ENCODE measurements at places on chromosomes 16 and 17.
A peak's percentile ranks its signal among the peaks of the same experiment; 100 is the strongest.

- DNase-seq: peak; percentile 58
Measured at GRCh38 chr16:47142486-47142820, 1.3 kb downstream of the NETO2 start.

GRCh38 chr16:21167360-21167759, 8.9 kb downstream of the LDAF1 start:
- DNase-seq: no peak

- DNase-seq: no peak
Measured at GRCh38 chr17:20280851-20281250, 186.5 kb downstream of the LGALS9B start.

- DNase-seq: peak; percentile 97
Measured at GRCh38 chr16:2150418-2151187, 2.2 kb downstream of the RAB26 start.

DNA sequence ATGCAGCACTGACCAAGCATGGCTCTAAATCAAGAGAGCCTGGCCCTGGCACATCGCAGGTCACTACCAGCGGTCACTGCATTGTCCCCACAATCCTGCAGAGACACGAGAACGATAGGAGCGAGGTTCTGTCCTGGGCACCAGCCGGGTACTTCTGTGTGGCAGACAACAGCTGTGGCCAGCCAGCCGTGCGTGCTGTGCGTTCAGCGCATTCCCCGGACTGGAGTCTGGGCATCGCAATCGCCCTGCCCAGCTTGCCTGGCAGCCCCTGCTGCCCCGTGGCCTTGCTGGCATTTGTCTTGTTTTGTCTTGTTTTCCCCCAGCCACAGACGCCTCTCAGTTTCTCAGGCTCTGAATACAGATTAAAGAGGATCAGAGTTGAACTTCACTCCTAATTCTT, 33.9 kb downstream of the COTL1 start:
- no peak for DNase-seq

GRCh38 chr17:55285340-55286301, 20.9 kb downstream of the HLF start:
- no peak for DNase-seq

DNA sequence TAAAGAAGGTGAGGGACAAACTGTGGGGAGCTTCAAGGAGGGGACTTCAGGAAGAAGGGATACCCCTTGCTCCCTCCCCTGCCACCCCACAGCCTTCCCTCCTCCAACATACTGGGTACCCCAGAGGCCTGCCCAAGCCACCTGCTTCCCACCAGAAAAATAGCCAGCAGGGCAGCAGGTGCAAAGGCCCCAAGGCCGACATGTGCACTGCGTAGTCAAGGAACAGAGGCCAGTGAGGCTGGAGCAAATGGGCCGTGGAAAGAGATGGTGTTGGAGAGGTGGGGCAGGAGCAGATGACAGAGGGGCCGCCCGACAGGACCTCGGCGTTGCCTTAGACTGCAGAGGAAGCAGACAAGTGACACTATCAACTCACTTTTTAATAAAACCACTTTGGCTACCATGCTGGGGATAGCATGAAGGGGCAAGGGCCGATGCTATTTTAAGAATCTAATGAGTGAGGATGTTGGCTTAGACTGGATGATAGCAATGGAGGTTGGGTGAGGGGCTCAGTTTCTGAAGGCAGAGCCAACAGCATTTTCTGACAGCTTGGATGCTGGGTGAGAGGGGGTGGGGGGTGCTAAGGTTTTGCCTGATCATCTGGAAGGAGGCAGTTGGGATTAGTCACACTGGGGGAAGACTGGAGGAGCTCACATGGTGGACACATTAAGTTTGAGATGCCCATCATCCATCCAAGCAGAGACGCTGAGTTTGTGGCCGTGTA, 72.8 kb upstream of the TOB1 start:
- no peak for DNase-seq

GRCh38 chr16:82895843-82896242, 269.1 kb downstream of the CDH13 start:
- no peak for DNase-seq

- DNase-seq: no peak
Measured at GRCh38 chr17:40153603-40154236, 13.4 kb downstream of the CASC3 start.

DNA sequence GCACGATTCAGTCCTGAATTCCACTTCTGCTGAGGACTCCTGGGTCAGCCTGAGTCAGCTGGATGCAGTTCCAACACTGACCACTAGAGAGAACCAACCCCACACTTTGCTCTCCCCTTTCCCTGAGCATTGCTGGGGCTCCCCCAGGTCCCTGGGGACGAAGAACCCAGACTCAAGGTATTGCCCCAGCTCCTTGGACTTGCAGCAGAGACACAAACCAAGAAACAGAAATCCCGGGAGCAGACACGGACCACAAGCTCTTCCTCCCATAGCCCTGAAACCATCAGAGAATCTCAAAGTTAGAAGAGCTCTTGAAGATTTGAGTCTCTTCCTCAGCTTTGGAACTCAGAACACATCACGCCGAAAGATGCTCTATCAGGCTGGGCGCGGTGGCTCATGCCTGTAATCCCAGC, 678 bp upstream of the GH1 start:
- peak; percentile 14 for DNase-seq

GRCh38 chr17:61657338-61657737, 66.3 kb upstream of the NACA2 start:
- no peak for DNase-seq

DNA sequence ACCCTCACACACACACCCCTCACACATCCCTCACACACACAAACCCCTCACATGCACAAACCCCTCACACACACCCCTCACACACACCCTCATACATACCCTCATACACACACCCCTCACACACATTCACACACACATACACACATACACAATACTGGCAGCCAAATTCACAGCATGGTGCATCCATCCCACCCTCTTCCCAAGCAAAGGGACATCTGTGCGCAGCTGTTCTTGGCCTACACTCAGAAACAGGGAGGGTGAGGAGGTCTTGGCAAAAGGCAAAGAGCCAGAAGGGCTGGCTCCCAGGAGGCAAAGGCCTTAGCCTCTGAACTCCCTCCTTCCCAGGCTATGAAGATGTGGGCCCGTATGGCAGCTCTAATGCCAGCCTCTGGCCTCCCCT, 23.4 kb downstream of the C17orf67 start:
- peak; percentile 80 for DNase-seq

DNA sequence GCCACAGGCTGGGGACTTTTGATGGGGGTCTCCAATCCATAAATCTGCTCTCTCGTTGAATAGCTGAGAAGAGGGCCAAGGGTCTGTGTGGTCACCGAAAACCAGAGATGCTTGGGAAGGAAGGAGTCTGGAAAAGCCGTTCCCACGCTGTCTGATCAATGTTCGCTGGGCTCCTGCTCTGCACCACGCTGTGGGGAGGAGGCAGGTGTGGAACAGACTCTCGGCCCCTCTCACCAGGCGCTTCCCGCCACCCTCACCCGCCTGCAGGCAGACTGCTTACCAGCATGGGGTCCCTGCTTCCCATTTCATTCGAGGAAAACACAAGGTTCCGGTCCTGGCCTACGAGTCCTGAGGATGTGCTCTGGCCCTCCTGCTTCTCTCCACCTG, 702 bp upstream of the ALDH3A1 start:
- peak; percentile 27 for DNase-seq

- DNase-seq: no peak
Measured at GRCh38 chr17:48505788-48506187, 25.0 kb downstream of the HOXB1 start.

GRCh38 chr17:69732272-69732918, 317.9 kb downstream of the MAP2K6 start:
- DNase-seq: no peak

- DNase-seq: no peak
Measured at GRCh38 chr17:2302778-2303203, 794 bp downstream of the SMG6 start.

- no peak for DNase-seq
Measured at GRCh38 chr16:468068-468821, 42.8 kb downstream of the RAB11FIP3 start.

DNA sequence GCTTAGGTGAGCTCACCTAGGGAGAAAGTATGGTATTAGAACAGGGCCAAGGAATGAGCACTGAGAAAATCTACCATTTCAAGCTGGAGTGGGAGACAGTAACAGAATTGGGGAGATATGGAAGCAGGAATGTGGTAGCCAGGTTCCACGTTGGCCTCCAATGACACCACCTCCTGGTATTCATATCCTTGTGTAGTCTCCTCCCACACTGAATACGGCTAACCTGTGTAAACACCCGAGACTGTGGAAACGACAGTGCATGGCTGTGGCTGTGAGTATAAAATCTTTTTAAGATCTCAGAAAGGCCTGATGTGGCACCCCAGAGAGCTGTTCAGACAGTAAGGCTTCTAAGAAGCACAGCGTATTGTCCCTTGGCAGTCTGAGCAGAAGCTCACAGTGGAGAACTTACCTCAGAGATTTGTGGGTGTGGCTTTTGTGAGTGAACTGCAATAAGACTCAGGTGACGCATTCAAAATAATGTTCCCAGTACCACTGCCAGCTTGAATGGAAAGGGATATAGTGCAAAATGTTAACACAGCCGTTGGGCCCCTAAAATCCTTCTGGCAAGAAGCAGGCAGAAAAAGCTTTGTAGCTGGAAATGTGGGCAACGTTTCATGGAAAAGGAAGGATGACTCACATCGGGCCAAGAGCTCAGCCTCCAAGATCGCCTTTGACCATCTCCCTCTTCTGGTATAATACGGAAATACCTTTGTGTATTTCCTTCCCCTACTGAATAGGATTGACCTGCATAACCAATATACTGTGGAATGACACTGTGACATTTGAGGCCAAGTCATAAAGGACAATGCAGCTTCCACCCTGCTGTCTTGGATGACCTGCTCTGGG, 14.4 kb downstream of the SDR42E1 start:
- no peak for DNase-seq

GRCh38 chr17:76548378-76549214, 8.8 kb downstream of the PRCD start:
- DNase-seq: no peak

GRCh38 chr17:6713130-6713917, at the start of gene SLC13A5:
SLC13A5 (minus strand) TSS chr17:6713369; CDS start chr17:6713333, 36 bp downstream.
- no peak for DNase-seq

DNA sequence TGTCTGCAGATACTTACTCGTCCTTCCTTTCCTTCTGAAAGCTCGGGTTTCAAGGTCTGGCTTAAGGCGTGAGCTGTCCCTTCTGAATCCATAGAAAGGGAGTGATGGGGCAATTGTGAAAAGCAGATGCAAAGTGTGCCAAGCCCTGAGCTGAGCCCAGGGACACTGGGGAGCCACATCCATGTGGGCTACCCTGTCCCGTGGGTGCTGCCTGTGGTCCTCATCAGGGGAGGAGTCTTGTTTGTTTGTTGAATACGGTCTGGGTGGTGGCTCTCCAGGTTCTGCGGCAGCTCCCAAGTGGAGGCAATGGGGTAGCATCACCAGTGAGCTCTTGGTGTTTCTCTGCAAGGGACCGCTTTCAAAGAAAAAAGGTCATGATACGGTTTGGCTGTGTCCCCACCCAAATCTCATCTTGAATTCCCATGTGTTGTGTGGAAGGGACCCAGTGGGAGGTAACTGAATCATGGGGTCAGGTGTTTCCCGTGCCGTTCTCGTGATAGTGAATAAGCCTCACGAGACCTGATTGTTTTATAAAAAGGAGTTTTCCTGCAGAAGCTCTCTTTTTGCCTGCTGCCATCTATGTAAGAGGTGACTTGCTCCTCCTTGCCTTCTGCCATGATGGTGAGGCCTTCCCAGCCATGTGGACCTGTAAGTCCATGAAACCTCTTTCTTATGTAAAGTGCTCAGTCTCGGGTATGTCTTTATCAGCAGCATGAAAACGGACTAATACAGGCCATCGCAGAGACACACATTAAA, 1.0 kb upstream of the ALG1 start:
- no peak for DNase-seq

DNA sequence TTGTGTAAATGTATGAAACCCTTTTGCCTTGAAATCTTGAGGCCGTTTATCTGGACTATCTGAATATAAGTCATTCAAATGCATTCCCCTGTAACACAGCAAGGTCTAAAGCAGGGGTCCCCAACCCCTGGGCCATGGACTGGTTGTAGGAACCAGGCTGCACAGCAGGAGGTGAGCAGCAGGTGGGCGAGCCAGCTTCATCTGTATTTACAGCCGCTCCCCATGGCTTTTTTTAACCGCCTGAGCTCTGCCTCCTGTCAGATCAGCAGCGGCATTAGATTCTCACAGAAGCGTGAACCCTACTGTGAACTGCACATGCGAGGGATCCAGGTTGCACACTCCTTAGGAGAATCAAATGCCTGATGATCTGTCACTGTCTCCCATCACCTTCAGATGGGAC, 24.1 kb downstream of the DNAH3 start:
- DNase-seq: peak; percentile 41

DNA sequence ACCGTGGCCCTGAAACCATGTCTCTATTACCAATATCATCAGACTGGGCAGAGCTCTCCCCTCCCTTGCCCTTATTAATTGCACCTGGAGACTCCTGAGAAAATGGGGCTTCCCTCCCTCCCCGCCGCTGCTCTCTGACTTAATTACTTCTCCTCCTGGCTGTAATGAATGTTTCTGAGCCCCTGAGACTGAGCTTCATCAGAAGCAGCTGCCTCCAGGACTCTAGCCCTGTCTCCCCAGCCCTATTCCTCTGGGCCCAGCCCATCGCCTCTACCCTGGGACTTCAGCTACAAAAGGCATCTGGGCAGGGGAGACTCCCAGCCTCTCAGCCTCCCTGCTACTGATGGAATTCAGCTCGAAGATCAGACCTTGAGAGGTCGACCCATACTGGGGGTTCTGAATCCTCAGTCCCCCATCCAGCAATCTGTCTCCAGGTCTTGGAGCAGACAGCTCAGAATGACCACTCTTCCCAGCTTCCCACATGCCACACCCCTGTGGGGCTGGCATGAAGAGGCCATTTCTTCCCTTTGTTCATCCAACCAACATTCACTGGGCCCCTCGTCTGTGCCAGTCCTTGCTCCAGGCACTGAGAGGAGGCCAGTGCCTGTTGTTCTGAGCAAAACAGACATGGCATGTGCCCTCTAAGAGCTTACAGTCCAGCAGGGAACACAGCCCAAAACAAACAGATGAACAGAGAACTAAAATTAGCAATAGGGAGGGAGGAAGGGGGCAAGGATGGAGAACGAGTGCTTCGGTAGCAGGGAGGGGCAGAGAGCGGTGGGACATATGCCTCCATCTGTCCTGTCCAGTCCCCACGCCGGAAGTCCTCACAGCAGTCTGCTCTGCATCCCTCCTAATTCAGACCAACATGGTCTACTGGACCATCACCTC, 17.0 kb upstream of the NAGS start:
- no peak for DNase-seq

DNA sequence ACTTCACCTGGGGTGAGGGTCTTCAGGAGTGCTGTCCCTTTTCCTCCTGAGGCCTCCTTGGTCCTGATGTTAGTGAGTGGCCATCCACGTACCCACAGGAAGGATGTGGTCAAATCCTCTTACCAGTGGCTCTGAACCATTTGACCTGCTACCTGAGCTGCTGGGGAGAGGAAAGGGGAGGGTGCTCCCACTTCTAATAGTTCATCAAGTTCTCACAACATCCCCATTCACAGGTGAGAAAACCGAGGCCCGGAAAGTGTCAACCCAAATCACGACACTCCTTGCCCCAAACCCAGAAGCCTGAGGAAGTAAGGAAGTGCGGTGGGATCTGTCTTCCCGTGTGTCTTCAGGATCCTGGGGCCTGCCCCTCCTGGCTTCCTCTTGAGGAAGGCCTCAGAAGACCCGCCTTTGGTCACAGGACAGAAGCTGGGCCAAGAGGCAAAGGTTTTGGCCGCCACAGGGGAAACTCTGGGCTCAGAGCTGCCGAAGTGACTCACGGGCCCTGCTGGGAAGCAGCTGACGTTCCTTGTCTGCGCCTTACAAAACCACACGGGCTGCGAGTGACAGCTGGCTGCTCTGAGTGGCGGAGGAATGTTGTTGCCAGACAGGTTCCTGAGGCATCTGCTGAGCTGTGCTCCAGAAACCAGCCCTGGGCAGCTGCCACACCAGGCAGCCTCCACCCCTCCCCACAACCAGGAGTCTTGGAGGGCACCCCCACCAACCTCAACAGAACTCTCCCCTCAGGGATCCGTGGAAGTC, 13.9 kb upstream of the KIFC3 start:
- DNase-seq: peak; percentile 92
